ENCODE measurements at places on chromosomes 4 and X.

DNA sequence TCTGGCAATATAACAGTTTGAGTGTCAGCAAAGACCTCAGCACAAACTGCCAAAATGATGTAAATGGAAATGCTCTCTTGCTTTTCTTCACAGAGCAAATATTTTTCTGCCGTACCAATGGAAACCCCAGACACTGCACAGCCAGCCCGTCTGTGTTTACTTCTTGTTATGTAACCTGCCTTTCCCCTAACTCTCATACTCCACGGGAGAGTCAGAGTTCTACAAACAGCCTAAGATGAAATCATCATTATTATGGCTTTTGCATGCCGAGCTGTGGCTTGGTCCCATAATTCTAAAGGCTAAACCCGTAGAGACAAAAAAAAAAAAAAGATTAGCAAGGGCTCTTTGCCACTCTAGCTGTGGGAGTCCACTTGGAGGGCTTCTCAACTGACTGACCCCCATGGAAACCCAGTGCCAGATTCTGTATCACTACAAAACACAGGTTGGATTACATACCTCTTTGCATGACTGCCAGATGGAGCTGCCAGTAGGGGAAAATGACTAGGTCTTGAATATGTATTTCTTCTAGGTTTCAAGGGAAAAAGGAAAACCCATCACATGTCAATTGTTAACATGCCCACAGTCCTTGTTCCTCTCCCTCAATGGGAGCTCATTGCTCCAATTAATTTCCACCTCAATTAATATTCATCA lies 197.2 kb upstream of the CNKSR2 start:
- no peak for DNase-seq

DNA sequence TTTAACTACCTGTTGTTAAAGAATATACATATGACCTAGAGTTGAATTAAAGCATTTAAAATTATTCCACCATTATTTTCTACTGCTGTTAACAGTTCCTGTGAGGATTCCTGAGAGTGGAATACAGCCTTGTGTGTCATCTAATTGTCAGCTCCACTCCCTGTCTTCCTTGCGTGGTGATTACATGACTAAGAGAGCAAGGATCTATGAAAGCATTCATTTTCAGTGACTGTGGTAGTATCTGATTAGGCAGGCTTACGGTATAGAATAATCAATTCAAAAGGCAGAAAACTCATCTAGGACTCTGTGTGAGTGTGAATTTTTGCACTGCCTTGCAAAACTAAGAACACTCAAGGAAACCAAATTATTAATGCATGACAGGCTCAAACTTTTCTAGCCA lies 577.8 kb downstream of the SH3BGRL start:
- DNase-seq: no peak

GRCh38 chrX:105837232-105837631 lies 14.9 kb downstream of the NRK start:
- no peak for DNase-seq

- DNase-seq: no peak
Measured at GRCh38 chr4:29734343-29735213, 985.6 kb upstream of the PCDH7 start.

DNA sequence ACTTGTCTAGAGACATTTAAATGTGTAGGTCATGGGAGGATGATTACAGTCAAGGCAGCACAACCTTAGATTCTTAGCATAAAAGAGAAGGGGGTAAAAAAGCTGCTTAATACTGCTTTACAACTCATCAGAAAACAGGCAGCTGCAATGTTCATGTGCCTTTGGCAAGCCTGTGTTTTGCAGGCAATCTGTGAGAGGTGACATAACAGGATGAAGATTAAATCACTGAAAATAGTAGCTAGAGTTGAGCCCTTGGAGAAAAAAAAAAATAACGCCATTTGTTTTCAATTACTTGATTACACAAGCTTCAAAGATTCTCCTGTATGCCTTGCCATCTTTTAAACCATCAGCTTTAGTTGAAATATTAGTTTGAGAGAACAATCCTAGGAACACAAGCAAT lies 847.6 kb upstream of the LCORL start:
- DNase-seq: no peak

- no peak for DNase-seq
Measured at GRCh38 chr4:181301735-181302710, 941.2 kb upstream of the TENM3 start.

DNA sequence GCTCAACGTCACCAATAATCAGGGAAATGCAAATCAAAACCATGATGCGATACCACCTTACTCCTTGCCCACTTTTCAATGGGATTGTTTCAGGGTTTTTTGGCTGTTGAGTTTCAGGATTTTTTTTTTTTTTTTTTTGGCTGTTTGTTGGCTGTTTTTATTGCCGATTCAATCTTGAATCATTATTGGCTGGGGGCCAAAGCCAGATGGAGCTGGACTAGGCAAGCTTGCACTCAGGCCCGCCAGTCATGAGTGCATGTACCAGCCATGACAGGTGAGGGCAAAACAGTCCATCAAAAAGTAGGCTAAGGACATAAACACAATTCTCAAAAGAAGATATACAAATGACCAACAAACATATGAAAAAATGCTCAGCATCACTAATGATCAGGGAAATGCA lies 13.3 kb downstream of the YIPF7 start:
- no peak for DNase-seq

GRCh38 chr4:48602222-48602621 lies 112.2 kb downstream of the ZAR1 start:
- no peak for DNase-seq
